ENCODE measurements at places on chromosomes 12 and 14.

DNA sequence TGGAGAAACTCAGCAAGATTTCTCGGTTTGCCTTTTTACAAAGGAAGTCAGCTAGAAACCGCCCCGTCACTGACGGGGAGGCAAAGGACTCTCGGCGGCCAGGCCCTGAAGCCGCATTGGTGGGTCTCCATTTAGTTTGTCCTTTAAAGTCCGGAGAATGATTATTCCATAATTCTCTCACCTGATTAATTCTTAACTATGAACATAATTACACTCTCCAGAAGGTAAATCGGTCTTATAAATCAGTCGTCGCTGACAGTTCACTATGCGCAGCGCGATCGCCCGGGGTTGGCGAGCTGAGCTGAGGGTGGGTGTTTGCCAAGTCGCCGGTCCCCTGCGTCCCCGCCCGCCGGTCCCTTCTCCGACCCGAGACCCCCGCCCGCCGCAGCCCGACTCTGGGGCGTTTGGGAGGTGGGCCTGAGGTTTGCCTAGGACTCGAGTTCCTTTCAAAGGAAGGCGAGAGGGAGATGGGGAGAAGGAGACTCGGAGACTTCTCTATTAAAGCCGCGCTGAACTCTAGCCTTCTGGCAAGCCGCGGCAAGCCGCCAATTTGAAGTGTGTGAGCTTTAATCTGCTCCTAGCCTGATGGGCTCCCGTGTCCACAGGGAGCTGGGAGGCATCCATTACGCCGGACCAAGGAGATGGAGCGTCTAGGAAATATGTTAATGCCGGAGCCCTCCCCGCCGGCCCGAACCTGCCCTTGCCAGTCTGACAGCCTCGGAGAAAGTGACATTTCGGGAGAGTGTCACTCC, 392.9 kb downstream of the NOVA1 start:
- no peak for DNase-seq

GRCh38 chr12:12323591-12323990, 26.5 kb downstream of the MANSC1 start:
- DNase-seq, result no peak

DNA sequence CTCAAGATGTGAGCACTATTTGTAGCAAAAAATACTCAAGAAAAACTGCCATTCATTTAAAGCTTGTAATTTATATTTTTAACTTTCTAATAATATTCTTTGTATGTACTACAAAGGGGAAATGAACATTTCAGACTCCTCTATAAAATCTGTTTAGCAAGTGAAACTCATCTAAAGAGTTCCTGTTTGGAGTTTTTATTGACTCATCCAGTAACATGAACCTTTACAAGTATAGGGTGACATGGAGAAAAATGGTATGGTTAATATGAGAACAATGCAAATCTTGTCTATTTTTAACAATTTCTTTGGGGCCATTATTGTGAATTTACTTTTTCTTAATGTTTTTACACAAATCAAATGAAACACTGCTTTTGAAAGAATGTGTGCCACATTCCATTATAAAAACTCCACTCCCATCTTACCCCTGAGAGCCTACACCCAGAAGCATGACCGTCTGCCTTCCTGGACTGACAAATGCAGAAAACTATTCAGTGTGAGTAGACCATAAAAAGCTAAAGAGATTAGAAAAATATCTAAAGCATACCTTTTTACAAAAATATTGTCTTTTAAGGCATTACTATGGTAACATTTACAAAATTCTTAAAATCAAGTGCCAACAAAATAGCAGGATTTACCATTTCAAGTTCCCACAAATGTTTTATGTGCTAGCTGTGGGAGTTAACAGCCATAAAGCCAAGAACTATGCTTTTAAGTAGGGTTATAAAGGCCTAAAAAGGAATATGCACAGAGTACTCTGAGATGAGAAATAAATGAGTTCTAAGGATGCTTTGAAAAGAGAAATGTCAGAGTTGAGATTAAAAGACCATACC, 144.0 kb downstream of the ADAMTS20 start:
- no peak for DNase-seq

- DNase-seq, result no peak
Observed at GRCh38 chr14:90844321-90844720, 28.1 kb upstream of the TTC7B start.

- DNase-seq, result no peak
Observed at GRCh38 chr12:26100666-26101349, 24.0 kb downstream of the BHLHE41 start.
